Anterior cingulate cortex (tissue), 58 donors: ENCODE measurements at places on chromosomes 3 and 15.

DNA sequence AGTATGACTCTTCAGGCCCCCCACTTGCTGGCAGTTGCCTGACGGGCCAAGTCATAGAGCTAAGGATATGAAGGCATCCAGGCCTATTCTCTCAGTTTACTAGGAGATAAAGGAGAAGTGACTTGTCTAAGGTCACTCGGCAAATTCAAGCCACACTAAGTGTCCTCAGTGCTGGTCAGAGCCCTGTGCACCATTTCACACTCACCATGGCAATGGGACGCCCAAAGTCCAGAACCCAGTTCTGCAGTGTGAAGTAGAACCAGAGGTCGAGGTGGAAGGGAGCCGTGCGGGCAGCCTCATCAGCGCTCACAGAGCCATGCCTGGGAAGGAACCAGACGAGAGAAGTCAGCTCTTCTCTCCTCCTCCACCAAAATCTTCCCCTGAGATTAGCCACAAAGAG is 11.2 kb downstream of the CLN6 start:
- no peak for DNase-seq

DNA sequence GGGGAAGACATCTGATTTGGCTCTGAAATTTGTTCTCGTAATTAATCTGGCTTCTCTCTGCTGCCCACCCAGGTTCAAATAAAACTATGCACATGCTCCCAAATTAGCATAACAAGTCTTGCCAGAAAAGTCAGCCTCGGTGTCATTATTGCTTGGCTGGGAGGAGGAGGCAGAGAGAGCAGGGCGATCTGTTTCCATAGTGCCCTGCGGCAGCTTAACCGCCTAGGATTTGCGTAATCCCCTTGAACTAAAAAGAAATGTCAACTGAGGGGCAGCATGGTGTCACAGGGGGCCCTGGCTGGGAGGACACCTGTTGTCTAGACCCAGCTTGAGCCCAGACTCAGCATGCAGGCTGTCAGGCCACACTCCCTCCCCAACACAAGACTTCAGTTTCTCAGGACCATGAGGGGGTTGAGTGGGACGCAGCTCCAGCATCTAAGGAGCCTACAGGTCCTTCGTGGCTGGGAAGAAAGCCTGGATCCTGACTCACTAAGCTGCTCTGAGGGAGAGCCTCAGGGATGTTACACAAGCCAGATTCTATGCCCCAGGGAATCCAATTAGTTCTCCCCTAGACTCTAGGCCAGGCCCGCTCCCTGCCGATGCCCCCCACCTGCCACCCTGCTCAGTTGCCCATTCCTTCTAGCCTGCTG is 17.3 kb downstream of the MRPS11 start:
- no peak for DNase-seq

GRCh38 chr3:72009851-72010443 is 225.0 kb upstream of the PROK2 start:
- no peak for DNase-seq

DNA sequence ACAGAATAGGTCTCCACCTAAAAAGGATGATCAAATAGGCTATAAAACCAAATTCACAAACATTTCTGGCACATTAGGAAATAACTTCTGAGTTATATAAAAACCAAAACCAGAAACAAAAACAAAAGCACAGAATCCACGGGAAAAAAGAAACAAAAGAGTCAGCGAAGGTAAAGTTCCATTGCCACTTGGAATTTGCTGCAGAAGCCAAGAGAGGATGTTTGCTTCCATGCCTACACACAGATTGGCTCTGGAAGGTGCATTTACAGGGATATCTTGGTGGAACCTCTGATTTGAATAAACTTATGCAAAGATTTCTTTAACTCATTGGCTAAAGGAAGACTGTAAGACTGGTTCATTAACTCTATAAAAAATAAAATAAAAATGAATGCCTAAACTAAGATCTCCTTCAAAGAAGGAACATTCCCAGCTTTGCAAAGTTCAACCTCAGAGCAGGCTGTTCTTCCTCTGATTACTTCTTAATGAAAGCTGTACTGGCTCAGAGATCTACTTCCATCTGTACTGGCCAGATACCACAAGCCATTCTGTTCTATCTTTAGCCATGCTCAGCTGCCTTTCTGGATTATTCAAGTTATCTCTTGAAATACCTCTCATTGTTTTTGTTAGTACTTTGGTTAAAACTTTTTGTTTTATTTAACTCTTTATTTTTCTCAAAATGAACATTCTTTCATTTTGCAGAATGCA is 537.5 kb upstream of the CCDC54 start:
- no peak for DNase-seq

- no peak for DNase-seq
Measured at GRCh38 chr15:67240235-67241131, 14.0 kb downstream of the AAGAB start.

- no peak for DNase-seq
Measured at GRCh38 chr3:134988666-134989065, 193.6 kb downstream of the EPHB1 start.

DNA sequence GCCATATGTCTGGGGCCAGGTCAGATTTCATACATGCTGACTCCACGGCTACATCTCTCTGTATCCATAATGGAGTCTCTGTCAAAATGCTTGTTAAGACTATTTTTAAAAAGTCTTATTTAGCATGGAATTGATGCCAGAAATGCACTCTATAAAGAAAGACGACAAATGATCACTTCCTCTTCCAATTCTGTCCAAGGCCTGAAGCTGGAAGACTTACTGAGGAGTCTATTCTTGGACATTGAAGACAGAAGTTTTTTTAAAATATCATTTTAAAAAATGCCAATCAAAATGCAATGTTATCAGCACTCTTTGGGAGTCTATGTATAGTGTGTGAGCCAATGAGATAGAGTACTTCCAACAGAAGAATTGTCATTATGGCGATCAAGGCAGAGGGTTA is 27.9 kb upstream of the NMNAT3 start:
- no peak for DNase-seq

DNA sequence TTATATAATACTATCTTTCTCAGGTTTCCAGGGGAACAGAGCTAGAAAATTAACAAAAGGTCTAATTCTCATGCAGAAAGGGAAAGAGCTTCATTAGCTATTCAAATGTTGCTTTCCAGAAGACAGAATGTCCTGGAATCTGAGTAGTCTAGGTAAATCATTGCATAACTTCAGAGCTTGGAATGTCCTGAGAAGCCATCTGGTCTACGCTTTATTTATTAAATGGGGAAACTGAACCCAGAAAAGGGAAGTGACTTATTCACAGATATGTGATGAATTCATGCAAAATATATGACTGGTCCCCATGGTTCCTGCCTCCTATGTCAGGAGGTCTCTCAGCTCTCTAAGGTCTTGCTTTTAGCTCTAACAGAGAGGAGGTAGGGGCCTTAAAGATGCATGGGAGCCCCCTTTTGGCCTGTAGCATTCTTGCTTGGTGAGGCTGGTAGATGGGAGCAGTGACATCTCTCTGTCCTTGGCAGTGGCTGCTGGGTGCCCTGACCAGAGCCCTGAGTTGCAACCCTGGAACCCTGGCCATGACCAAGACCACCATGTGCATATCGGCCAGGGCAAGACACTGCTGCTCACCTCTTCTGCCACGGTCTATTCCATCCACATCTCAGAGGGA is 99.2 kb downstream of the CEMIP start:
- DNase-seq = no peak

- peak; percentile 30 for DNase-seq
Measured at GRCh38 chr3:66425032-66425431, 75.8 kb downstream of the LRIG1 start.

DNA sequence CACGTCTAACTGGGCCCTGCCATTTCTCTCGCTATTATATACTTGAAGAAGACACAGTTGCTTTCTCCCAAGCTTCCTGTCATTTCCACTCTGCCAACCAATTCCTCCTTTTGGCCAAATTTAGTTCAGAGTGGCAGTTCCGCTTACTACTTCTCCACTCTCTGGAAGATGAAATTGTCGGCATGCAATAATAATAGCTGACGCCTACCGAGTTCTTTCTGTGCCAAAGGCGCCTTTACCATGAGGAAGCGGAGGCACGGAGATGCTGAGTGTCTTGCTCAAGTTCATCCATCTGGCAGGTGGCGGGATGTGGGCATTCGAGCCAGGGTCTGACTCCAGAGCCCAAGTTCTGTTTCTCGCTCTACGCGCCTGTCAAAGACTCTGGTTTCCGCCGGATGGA is 14.6 kb upstream of the NRROS start:
- DNase-seq = no peak

DNA sequence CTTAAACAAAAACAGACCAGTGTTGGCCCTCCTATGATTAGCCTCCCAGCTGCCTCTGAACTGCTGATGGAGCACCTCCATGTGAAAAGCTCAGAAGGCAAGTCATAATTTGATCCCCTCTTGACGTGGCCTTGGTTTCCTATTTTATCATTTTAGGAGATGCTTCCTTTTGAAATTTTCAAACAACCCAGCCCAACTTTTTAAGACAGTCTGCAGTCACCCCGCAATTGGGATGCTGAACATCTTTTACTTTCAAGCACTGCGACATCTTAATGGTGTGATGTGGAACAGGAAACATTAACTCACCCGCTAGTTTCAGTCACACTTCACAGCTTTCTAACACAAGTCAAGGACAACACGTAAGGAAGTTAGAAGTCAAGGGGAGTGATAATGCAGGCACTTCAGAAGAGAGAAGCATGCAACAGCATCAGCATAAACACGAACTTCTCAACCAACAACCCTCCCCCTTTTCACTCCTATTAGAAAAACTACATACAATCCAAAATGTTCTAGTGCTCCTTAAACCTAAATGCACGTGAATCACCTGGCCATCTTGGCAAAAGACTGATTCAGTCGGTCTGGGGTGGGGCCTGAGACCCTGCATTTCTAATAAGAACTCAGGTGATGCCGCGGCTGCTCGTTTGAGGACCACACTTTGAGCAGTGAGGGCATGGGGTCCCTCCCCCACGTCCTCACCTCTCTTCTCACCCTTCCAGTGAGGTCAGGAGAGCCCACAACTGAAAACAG is 161.5 kb downstream of the FOXP1 start:
- DNase-seq = no peak

- DNase-seq = no peak
Measured at GRCh38 chr3:148746053-148746452, 48.4 kb downstream of the AGTR1 start.

GRCh38 chr3:77370413-77370812 is 330.5 kb downstream of the ROBO2 start:
- no peak for DNase-seq

DNA sequence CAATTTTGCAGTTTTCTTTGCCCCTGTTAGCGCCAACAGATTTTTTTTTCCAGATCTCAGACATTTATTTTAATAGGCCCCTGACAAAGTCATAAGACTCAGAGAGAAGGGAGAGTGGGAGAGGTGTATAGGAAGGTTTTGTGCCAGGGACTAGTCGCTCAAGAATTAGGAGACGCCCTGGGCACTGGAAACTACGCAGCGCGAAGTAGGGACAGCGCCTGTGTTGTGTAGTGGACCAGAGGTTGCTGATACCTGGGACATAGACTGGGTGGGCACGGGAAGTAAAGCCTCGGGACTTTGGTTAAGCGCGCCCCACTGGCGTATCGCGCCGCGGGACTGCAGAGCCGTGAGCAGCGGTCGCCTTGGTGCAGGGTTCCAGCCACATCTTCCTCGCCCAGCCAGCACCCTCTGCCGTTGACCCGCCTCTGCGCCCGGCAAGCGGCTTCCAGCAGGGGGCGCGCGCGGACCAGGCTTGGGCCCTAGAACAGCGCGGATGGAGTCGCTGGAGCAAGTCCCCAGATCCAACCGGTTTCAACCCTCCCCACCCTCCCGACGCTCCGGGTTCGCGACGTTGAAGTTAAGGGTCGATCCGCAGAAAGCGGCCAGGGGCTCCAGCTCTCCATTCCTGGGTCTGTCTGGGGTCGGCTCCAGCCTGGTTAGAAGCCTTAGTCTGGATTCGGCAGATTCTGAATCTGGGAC is 3.0 kb upstream of the ISLR2 start:
- DNase-seq = peak; percentile 75

GRCh38 chr15:64355348-64355943 is 527 bp downstream of the CSNK1G1 start:
- no peak for DNase-seq

DNA sequence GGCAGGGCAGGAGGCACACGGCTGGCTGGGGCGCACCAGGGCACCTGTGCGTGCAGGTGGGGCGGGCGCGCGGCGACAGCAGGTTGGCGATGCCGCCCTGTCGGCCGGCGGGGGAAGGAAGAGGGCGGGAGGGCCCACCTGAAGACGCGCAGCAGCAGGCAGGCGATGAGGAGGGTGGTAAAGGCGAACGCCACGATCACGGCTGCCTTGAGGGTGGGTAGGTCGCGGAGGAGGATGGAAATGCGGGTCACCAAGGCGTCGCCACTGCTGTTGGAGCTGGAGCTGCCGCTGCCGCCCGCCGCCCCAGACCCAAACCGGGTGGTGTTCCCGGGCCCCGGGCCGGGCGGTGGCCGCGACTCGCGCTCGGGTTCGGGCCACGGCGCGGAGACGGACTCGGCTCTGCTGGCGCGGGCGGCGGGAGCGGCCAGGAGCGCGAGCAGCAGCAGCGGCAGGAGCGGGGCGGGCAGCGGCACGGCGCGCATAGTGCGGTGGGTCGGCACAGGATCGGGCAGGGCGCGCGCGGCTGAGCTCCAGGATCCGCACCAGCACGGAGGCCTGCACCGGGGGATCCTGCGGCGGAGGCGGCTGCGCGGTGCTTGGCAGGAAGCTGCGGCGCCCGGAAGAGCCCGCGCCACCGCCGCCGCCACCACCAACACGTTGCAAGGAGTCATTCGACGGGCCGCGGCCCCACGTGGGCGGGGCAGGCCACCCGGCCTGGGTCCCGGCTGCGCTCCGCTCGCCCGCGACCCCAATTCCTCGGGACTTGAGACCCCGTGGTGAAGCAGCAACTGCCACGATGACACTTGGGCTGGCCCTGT is at the start of gene FAM174B:
FAM174B (minus strand) TSS at position 598 of the 818 bp plus-strand sequence.
- no peak for DNase-seq

DNA sequence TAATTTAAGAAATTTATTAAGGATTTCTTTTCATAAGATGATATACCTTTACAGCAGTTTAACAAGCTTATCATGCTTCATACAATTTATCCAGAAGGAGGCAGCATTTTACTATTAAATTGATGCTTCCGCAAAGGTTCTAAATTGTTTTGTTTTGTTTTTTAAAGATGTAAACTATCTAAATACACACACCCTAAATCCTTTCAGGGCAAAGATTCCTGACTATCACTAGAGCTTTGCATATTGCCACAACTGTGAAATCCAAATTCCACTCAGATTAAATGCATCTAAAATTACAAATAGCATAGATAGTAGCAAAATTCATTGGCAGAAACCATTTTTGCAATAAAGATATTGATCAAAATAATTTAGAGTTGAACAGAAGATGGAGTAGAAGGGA is 44.5 kb upstream of the CCNL1 start:
- no peak for DNase-seq
